T-cell (primary cell): ENCODE measurements at places on chromosomes 6 and 20. TPM values are rescaled to one million over a fixed set of nuclear protein-coding genes. Genes with fewer than 3 reads are reported as not detected.

The C20orf144 gene
- total RNA-seq = 0.22 TPM

The MTFR2 gene
- total RNA-seq = 1.3 TPM

The VSTM2L gene
- not detected for total RNA-seq

The PPARD gene
- 41.3 TPM for total RNA-seq

The CST2 gene
- not detected for total RNA-seq

The LST1 gene
- 20.4 TPM for total RNA-seq

The GTSF1L gene
- not detected for total RNA-seq

The SLPI gene
- not detected for total RNA-seq

- DNase-seq = no peak
- H3K27ac ChIP-seq = no peak overlapping the region
- H3K36me3 ChIP-seq = no peaks in the 10 kb centered on the region
- H3K4me1 ChIP-seq = no peaks in the 10 kb centered on the region
These were observed 111.7 kb downstream of the FAM50B start for GRCh38 chr6:3960754-3961361.

GRCh38 chr20:48728042-48728825 lies 99.6 kb downstream of the PREX1 start:
- no peak for DNase-seq
- no peak overlapping the region for H3K27ac ChIP-seq
- no peak overlapping the region for H3K4me3 ChIP-seq
- no peaks in the 10 kb centered on the region for H3K27me3 ChIP-seq

DNA sequence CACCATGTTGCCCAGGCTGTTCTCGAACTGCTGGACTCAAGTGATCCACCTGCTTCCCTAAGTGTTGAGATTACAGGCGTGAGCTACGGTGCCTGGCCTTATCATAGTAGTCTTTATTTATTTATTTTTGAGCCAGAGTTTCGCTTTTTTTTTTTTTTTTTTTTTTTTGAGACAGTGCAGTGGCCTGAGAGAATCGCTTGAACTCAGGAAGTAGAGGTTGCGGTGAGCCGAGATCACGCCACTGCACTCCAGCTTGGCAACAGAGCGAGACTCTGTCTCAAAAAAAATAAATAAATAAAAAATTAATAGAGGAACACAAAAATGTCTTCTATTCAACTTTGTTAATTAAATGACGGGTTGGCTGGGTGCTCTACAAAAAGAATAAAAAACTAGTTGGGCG lies 12.9 kb downstream of the MAPRE1 start:
- peaks cover 34% of the 10 kb centered on the region for H3K4me1 ChIP-seq
- no peaks in the 10 kb centered on the region for H3K27me3 ChIP-seq
- DNase-seq = peak; percentile 15

DNA sequence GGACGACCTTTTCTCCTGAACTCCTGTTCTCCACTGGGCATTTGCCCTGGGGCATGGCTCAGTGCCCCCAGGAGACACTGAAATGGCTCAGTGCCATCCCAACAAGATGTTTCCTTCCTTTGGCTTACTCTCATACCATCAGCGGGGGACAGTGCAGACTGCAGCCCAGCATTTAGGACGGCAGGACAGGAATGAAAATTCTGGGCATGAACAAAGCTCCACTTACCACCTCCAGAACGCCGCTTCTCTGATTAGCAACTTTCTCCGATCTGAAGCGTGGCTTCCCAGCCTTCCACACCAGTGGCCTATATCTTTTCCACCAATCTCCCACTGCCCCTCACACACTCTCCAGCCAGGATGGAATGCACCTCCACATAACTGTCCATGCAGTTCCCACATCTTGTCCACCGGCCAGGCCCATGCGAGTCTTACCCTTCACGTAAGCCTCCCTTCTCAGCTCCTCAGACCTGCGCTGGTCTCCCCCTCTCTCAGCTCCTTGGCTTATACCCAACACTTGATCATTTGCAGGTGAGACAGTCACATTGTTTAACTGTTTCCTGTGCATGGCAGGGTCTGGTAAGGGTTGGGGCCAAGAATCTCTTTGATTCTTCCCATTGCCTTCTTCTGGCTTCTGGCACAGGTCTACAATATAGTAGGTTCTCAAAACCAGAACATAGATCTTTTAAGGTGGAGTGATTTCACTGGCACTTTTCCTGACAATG lies 114.5 kb downstream of the FYN start:
- H3K27ac ChIP-seq = peak overlapping the region; percentile 98
- DNase-seq = peak; percentile 45
- H3K27me3 ChIP-seq = no peaks in the 10 kb centered on the region
- no peaks in the 10 kb centered on the region for H3K36me3 ChIP-seq

DNA sequence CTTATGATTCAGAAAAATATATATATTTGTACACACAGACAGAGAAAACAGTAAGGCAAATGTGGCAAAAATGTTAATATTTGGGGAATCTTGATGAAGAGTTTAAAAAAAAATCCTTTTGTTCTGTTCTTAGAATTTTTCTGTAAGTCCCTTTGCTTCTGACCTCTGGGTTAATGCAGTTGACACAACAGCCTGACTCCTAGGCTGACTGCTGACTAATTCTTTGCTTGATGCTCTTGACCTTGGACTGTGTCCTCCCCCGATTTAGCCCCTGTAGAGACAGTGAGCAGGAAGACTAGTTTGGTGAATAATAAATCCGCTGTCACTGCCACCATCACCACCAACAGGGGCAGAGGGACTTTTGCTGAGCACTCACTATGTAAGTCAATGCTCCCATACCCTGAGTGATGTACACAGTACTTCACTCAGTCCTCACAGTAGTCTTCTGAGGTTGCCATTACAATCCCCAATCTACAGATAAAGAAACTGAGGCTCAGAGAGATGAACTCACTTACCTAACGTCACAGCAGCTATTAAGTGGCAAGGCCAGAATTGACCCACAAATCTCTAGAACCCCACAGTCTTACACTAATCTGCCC lies 71.7 kb downstream of the SNX5 start:
- DNase-seq = no peak
- H3K27me3 ChIP-seq = peaks cover 20% of the 10 kb centered on the region
- no peak overlapping the region for H3K27ac ChIP-seq
- no peaks in the 10 kb centered on the region for H3K36me3 ChIP-seq

GRCh38 chr20:59421920-59422637 lies 121.7 kb downstream of the EDN3 start:
- no peak overlapping the region for H3K27ac ChIP-seq
- no peak for DNase-seq
- no peaks in the 10 kb centered on the region for H3K36me3 ChIP-seq
- H3K4me3 ChIP-seq = no peak overlapping the region

DNA sequence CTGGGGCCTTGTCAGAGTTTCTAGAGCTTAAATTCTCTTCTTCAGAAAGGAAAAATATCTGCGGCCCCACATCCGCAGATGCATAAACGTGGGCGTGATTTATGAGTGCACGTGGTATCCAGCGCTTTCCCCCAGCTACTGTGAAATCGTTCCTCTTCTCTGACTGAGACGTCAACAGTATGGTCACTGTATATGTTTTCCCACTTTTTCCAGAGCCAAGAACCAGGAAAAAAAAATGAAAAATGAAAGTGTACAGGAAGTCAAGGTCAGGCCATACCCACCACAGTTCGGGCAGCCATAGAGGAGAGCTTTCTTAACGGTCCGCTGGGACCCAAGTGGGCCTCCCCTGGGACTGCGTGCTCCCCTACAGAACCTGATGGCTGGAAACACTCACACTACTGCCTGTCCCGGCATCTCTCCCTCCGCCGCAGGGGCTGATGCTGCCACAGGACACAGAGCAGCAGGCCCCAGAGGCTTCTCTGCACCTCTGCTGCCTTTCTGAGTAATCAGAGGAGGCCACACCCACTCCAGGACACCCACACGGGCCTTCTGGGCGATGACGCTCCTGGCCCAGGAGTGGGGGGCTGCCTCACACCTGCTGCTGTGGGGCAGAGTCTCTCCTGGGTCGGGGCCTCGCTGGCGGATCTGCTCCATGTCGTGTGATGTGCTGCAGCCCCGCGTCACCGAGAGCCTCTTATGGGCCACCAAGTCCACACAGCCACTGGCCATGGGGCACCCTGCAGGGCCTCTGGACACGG lies 16.4 kb upstream of the STX16 start:
- peaks cover 14% of the 10 kb centered on the region for H3K4me1 ChIP-seq
- H3K27ac ChIP-seq = peak overlapping the region; percentile 68
- H3K27me3 ChIP-seq = peaks cover 4% of the 10 kb centered on the region
- peak overlapping the region; percentile 21 for H3K4me3 ChIP-seq
- DNase-seq = no peak
- no peaks in the 10 kb centered on the region for H3K36me3 ChIP-seq

- no peaks in the 10 kb centered on the region for H3K27me3 ChIP-seq
- H3K27ac ChIP-seq = no peak overlapping the region
- H3K4me1 ChIP-seq = no peaks in the 10 kb centered on the region
- no peak for DNase-seq
These were observed 13.6 kb downstream of the HEBP2 start for GRCh38 chr6:138417493-138418117.

- no peak for DNase-seq
- H3K4me3 ChIP-seq = no peak overlapping the region
- H3K36me3 ChIP-seq = no peaks in the 10 kb centered on the region
- no peak overlapping the region for H3K27ac ChIP-seq
- H3K4me1 ChIP-seq = peaks cover 43% of the 10 kb centered on the region
- H3K27me3 ChIP-seq = no peaks in the 10 kb centered on the region
These were observed 179.9 kb downstream of the ZDHHC14 start for GRCh38 chr6:157560691-157561413.

DNA sequence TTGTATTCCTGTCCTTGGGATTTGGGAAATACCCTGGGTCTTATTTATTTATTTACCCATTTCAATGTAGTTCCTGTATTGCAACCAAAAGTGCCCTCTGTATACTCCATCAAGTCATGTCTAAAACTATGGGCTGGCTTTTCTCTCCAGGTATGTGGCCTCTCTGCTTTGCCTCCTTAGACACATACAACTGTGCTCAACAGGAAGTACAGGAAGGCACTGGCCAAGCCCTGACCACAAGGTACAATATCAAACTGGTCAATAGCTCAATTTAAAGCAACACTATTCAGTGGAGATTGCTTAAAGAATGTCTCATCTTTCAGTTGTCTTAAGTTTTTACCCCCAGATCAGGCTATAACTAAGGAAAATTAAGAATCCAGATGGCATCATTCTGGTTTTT lies 42.3 kb upstream of the SLC24A3 start:
- no peaks in the 10 kb centered on the region for H3K4me1 ChIP-seq
- no peak overlapping the region for H3K4me3 ChIP-seq
- no peaks in the 10 kb centered on the region for H3K36me3 ChIP-seq

DNA sequence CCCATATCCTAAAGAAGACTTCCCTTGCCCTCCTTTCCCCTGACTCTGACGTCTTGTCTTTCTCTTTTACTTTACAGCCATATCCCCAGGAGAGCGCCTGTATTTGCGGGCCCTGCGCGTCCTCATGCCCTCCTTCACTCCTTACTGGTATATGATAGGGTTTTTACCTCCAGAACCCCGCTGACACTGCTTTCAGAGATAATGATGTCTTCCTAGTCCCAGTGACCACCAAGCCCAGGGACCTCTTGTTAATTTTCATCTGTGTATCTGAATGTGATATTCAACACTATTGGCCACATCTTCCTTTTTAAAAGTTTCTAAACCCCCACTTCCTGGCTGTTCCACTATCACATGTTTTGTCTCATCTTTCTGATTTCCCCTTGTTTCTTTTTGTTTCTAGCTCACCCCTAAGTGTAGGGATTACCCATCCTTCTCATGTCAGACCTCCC lies 102.0 kb downstream of the HIVEP1 start:
- no peak for DNase-seq
- no peaks in the 10 kb centered on the region for H3K27me3 ChIP-seq
- H3K36me3 ChIP-seq = peaks cover 4% of the 10 kb centered on the region
- H3K4me3 ChIP-seq = no peak overlapping the region

GRCh38 chr20:23776067-23776771 lies 25.5 kb upstream of the CST1 start:
- no peak for DNase-seq
- no peak overlapping the region for H3K4me3 ChIP-seq
- H3K27ac ChIP-seq = no peak overlapping the region
- no peaks in the 10 kb centered on the region for H3K36me3 ChIP-seq

DNA sequence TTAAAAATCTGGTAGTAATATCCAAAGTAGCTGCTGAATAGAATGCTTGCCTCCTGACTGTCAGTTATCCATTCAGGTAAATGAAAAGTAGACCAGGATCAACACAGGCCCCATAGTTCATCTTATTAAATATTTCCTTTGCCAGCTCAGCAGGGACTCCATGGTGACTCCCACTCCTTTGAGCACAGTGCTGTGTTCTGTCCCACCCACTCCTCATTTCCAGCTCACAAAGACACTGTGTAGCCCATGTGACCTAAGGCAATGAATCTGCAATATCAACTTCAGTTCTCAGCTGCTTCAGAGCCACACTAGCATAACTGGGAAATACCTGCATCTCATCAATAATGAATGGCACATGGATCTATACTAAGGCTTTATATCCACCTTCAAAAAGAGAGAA lies 189.5 kb upstream of the MANEA start:
- H3K4me3 ChIP-seq = no peak overlapping the region
- DNase-seq = no peak
- no peaks in the 10 kb centered on the region for H3K4me1 ChIP-seq
- no peaks in the 10 kb centered on the region for H3K27me3 ChIP-seq

- H3K27ac ChIP-seq = no peak overlapping the region
- no peaks in the 10 kb centered on the region for H3K4me1 ChIP-seq
- H3K27me3 ChIP-seq = no peaks in the 10 kb centered on the region
- H3K4me3 ChIP-seq = no peak overlapping the region
- H3K36me3 ChIP-seq = no peaks in the 10 kb centered on the region
These were observed 2.4 kb upstream of the GLYATL3 start for GRCh38 chr6:49497304-49497703.

DNA sequence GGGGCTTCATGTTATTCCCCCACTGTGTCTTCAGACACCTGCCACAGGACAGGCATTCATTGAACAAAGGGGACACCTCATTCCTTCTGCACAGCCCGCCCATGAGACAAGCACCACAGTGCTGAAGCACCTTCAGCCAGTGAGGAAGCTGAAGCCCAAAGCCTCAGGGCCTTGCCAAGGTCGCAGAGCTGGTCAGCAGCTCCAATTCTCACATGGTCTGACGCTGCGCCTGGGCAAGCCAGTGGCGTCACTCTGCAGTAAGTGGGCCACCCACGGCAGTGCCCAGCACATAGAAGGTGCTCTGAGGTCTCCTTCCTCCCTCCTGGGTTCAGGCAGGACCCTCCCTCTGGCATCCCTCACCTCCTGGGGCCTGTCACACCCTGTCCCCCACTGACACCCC lies 43.2 kb downstream of the GRM4 start:
- no peaks in the 10 kb centered on the region for H3K4me1 ChIP-seq
- no peaks in the 10 kb centered on the region for H3K36me3 ChIP-seq
- H3K27ac ChIP-seq = no peak overlapping the region
- no peak overlapping the region for H3K4me3 ChIP-seq
- peaks cover 69% of the 10 kb centered on the region for H3K27me3 ChIP-seq
